ENCODE measurements at places on chromosomes 2 and 18.

- no peak for DNase-seq
Measured at GRCh38 chr2:197081294-197081693, 154.8 kb upstream of the PGAP1 start.

GRCh38 chr2:13289310-13289709 lies 572.6 kb downstream of the TRIB2 start:
- no peak for DNase-seq

- no peak for DNase-seq
Measured at GRCh38 chr2:183511154-183511553, 386.9 kb downstream of the NUP35 start.

DNA sequence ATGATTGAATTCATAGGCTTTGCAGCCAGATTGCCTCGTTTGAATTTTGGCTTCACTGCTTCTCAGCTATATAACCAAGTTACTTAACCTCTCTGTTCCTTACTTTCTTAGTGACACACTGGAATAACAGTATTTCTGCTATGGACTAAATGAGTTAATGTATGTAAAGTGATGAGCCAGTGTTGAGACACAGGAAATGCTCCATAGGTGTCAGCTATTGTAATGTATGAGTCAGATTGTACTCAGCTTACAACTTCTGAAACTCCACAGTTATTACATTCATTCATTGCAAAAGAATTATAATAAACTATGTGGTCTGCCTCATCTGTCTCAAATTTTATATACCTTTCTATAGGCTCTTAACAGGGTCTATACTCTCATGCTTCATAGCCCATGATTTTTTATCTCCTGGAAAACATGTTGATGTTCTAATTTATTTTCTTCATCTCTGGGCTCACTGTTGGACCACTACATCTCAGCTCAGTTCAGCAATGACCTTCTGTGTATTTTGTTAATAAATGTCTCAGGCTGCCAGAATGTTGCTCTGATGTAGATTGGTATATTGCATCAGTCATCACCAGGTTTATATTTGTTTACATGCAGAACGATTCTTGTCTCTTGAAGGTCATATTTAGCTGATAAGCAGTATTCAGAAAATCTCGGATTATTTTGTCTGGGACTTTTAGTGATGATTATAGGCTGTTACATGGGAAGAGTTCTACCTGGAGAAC lies 76.2 kb downstream of the MAP3K20 start:
- DNase-seq, result no peak

DNA sequence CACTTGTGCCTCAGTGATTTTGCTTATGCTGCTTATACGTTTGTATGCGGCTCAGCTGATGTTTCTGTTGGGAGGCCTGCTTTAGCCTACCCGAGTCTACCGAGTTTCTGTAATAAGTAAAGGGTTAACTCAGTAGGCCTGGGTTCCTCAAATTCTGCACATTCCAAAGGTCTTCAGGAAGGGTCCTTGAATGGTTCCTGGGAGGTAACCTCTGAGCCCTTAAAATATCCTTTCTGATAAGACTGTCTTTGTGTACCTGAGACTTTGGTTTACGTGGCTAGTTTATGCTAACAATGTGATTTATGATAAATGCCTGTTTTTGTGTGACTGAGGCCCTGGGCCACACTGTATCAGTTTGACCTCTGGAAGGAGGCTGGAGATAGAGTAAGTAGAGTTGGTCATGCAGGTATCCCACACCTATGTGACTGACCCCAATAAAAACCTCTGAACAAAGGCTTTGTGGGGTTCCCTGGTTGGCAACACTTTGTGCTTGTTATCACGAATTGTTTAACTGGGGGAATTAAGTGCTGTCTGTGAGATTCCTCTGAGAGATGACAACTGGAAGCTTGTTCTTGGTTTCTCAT lies 18.9 kb upstream of the PNPT1 start:
- no peak for DNase-seq

DNA sequence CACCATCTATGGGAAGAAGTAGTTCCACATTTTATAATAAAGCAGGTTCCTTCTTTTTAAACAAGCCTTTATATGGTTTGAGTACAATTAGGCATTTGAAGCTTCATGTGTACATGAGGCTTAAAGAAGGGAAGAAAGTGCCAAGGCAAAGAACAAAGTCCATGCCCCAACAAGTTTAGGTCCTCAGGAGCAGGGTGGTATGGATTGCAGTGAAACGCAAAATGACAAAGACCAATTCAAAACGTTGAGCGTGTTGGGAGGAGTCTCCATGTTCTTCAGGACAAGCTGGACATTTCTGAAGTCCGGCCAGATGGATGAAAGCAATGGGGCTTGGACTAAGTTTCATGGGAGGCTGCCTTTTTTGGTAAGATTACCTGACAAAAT lies 78.8 kb upstream of the FZD5 start:
- no peak for DNase-seq

DNA sequence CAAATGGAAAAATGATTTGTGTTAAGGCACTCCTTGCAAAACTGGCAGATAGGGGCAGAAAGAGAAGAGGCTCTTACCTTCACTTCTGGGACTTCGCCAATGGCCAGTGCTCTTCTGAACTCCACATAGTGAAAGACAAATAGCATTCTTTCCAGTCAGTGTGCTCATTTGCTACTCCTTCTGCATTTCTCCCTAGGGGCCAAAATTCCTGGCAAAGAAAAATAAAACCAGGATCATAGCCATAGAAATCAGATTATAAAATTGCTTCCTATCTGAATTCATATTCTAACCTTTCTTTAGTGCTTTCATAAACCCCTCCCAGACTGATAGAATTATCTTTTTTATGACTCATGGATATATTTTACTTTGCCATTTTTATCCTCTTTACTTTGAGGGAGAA lies 56.9 kb upstream of the PELI1 start:
- DNase-seq, result no peak

DNA sequence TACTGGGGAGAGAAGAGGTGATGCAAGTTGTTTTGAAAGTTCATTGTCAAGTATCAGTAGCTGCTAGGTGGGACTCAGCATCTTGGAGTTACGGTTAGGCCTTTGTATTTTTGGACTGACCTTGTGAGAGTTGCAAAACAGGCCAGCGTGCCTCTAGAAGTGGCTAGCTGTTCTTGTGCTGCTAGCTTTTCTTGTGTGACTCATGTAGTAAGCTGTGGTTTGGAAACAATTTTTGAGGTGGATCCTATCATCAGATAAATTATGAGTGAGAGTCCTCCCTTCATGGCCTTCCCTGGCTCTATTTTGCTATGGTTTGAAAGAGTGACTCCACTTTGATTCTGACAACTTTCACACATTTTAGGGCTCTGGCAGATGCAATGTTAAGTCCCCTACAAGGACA lies 409.2 kb upstream of the HS6ST1 start:
- DNase-seq, result no peak

GRCh38 chr18:68489013-68489792 lies 225.7 kb downstream of the TMX3 start:
- DNase-seq, result no peak

GRCh38 chr2:161570424-161571050 lies 53.7 kb upstream of the SLC4A10 start:
- DNase-seq, result no peak

DNA sequence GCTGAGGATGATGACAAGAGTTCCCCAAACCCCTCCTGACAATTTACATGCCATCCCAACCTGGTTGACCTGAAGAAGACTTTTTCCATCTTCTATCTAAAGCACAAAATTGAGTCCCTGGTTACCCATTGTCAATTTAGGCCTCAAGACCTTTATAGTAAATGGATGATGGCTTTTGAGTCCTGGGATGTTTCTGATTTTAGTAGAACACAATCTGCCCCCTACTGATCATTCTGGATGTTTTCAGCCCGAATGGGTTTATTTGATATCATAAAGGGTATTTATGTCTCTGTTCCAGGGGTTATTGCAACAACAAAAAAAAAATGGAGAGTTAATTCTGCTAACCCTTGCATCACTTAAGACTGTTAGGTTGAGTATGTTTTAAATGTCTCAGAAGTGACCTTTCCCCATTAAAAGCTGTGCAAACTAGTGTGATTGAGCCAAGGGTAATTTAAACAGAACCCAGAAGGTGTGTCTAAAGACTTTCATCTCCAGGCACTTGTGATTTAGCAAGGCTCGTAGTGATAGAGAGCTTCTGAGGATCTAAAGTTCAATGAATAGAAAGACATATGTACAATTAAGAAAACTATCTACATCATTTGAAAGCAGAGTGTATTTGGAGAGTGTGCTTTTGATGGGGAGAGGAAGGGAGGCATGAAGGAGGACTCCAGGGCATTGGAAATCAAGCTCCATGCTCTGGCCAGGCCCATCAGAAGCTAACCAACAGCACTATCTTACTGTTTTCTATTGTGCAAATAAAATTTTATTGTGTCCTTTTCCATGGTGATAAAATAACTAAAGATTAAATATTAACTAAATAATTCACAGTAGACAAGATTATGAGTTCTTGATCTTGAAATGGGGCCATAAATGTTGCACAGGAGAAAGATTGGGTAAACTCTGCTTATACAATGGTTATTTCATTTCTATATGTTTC lies 96.6 kb upstream of the NOSTRIN start:
- DNase-seq, result no peak

DNA sequence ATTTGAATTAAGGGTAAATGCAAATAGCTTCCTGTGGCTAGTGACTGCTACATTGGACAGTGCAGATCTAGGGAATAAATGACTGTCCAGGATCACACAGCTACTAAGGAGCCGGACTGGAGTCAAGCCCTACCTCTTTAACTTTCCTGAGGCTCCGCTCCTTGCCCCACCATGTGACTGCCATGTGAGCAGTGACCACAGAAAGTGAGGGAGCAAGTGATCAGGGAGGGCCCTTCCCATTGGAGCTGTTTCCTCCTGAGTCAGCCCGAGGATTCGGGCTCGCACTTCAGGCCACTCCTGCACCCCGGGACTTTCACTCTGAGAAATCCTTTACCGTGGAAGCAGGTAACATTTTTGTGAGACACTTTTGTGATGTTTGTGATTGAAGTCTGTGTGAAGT lies 198.0 kb downstream of the ANKRD30B start:
- DNase-seq, result no peak

DNA sequence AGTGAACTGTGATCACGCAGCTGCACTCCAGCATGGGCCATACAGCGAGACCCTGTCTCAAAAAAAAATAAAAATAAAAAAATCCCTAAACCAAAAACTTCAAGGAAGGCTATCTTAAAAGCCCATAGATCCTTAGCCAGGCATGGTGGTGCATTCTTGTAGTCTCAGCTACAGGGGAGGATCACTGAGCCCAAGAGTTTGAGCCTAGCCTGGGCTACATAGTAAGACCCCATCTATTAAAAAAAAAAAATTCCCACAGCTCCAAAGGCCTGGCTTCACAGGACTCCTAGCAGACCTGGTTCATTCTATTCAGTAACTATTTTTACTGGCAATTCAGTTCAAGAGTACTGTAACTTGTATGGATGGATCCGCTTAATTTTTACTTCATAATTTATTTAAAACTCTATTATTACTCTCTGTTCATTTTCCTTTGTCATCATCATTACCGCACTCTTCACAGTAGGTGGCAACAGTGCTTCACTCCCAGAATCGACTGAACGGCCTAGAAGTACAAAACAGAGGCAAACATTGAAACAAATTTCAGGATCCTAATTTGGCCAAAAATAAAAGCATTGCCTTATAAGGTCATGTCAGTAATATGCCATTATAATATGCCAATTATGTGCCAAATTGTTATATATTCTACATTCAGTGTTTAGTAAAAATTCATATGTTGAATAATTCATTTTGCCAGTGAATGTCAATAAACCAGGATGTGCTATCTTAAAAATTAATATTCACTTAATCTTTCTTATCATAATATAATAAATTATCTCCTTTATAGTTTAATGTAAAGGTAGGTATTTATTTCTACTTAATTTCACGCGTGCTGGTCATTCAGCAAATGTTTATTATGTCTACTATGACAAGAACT lies 14.3 kb upstream of the STAM2 start:
- no peak for DNase-seq

GRCh38 chr2:95761556-95761955 lies 169.8 kb downstream of the TRIM43 start:
- DNase-seq, result no peak

DNA sequence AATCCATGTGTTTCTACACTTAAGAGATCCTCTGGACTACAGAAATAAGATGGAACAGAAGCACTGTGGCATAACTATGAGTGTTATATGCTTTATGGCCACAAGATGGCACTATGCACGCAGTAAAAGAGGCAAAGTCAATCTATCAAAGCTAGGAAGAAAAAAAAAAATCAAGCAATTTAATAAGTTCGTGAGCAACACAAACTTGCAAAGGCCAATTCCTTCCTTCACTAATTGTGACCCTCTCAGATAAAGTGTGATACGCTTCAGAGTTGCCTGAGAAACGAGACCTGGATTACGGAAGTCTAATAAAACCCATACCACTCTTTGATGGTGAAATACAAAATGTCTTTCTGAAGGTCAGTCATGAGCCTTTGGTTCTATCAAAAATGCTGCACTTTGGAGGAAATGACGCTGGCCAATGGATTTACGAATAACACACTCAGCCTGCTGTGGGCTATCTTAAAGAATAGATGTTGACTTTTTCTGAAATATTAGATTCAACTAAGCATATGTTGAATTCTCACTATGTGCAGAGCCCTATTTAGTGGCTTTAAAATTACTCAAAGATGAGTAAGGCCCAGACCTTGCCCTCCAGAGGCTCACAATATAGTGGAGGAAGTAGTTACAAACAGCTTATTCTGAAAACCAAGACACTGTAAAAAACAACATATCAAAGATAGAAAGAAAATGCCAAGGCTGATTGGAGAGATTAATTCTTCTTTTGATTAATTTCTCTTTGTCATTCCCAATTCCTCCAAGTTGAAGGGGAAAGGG lies 35.5 kb upstream of the TTR start:
- no peak for DNase-seq

GRCh38 chr2:27683390-27684071 lies 19.8 kb downstream of the SLC4A1AP start:
- no peak for DNase-seq
